ENCODE measurements at places on chromosomes 4 and X.

DNA sequence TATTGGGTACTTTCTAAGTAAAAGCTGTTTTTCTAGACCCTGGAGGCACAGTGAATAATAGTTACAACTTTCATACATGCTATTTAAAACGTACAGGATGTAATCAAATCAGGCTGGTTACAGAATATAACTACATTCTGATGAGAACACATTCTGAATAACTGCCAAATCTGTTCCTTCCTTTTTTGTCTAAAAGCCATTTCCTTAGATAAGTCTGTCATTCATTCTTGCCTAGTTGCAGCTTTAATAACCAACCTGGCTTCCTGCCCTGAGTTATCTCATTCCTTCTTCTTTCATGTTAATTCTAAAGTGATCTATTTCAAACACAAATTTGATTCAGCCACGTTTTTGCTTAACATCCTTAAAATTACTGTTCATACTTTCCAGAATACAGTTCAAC lies 189.7 kb upstream of the ITM2A start:
- DNase-seq = no peak

DNA sequence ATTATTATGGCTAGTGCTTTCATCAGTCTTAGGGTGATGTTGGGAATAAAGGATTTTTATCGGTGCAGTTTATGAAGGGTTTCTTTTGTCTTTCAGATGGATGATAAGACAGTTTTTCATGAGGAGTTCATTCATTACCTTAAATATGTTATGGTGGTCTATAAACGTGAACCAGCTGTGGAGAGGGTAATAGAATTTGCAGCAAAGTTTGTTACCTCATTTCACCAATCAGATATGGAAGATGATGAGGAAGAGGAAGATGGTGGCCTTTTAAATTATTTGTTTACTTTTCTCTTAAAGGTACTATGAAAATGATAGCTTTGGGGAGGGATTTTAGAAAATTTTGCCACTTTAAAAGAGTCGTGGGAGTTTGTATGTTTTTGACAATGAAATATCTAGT lies 1.3 kb downstream of the NCAPG start:
- DNase-seq = no peak

DNA sequence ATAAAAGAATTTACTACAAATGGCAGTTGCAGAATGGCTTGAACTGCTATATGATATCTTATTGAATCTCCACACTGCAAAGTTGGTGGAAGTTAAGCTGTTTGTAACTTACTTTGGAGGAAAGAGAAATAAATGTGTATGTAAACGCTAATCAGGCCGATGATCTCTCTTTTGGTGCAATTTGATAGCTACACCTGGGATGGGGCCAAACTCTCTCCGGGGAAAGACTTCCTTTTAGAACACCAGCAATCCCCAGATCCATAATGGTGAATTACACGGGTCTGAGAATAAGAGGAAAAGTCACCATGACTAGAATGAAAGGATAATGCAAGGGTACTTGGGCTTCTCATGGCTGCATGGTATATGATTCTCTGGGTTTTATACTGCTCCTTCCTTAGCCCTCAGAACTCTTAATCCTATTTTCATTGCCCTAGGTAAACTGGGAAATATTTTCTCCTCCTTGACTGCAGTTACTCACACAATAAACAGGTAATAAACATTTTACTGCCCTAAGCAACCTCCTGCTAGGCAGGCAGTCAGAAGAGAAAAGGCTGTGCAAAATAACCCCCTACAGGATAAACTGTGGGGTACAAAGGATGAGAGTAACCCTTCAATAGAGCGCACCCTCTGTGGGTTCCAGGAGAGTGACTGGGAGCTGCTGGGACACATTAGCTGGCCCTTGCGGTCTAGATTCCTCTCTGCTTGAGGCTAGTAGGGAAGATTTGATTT lies 109.3 kb downstream of the MGST2 start:
- no peak for DNase-seq

DNA sequence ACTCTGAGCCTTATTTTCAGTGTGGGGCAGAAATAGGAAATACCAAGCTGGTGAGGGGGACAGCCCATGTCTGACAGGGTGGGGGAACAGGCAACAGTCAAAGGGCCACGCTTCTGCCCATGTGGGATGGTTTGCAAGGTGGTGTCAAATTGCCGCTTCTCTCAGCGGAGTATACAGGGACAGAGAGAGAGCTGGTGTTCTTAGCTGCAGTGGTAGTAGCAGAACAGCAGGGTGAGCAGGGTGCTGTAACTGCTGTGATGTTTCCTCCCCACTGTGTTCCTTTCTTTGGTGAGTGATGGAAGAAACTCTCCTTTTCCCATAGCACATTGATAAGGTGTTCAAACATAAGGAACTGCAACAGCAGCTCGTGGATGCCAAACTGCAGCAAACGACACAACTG lies 37.9 kb downstream of the RBBP7 start:
- DNase-seq = no peak

DNA sequence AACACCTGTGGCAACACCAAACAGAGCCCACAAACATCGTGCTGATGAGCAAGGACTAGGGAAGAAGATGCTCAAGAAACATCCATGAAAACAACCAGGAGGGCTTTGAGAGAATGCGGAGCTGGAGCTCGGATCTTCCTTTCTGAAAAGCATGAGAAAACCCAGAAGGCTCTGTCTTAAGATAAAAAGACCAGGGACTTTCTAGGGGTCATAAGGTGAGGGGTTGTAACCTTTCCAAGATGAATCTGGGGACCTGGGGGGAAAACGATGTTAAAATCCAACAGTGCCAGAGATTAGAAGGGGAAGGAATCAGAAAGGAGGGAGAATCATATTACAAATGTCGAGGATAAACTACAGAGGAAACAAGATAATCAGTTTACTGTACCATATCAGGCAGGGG lies 10.1 kb downstream of the GK2 start:
- no peak for DNase-seq

Data from gastrocnemius medialis (tissue), 4 donors.